Osteoblast (primary cell): ENCODE measurements at places on chromosomes 1 and 21. TPM values are rescaled to one million over a fixed set of nuclear protein-coding genes. Genes with fewer than 3 reads are reported as not detected.

ENAH gene
- total RNA-seq, result 344 and 453 TPM in 2 replicates

JAM2 gene
- 0.88 and 1.1 TPM in 2 replicates for total RNA-seq

NBPF15 gene
- total RNA-seq, result 36.2 and 79.0 TPM in 2 replicates

TDRD10 gene
- not detected in 2 replicates for total RNA-seq

DENND2C gene
- total RNA-seq, result 8.3 and 8.8 TPM in 2 replicates

PLA2G2F gene
- not detected in 2 replicates for total RNA-seq

GRCh38 chr21:46120301-46121285 lies 22.7 kb downstream of the COL6A2 start:
- peak; percentile 76 for DNase-seq

DNA sequence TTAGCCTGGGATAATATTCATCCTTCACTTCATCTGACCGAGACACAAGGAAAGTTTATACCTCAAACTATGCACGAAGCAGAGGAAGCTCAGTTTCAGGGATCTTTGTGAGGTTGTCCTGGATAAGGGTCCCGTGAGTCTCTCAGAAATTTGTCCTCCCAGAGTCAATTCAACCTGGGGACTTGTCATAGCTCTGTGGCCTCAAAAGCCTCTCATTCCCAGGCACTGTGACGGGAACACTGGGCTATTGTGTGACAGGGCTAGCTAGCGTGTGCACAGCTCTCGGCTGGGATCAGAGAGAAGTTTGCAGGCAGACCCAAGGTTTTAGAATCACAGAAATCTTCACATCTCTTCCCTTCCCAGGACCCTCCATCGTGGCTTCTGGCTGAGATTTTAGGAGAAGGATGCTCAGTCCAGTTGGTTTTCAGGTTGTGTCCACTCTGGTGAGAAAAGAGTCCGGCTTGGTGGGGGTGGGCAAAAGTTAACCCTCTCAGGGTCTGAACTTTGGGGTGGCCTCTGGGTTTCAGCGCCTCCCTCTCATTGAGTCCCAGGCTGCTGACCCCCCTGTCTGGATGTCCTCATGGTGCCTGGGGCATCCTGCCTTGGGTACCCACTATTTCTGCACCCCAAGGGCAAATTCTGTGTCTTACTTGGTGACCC lies 20.4 kb upstream of the LBR start:
- no peak for DNase-seq

DNA sequence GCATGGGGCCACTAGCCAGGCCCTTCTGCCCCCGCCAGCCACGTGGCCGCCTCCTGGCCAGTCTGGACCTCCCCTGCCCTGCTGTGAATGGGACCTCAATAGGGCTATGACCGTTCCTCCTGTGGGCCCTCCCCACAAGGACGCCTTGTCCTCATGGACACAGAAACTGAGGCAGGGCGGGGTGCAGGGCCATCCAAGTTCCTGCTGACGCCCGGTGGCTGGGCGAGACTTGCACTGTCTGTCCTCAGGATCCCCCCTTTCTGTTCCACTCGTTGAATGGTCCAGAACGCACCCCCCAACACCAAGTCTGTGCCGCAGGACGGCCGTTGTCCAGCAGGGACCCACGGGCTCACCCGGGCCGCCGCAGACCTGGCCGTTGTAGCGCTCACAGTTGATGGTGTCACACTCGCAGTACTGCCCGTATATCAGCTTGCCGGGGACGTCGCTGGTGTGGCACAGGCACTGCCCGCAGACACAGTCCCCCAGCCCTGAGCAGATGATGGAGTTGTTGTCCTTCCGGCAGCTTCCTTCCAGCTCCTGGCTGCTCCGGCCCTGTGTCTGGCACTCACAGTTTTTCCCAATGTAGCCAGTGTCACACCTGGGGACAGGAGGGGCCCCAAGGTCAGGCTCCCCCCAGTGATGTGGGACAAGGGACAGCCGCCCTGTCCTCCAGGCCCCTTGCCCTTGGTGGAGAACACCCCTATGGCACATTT lies 16.3 kb upstream of the PTTG1IP start:
- DNase-seq, result no peak

DNA sequence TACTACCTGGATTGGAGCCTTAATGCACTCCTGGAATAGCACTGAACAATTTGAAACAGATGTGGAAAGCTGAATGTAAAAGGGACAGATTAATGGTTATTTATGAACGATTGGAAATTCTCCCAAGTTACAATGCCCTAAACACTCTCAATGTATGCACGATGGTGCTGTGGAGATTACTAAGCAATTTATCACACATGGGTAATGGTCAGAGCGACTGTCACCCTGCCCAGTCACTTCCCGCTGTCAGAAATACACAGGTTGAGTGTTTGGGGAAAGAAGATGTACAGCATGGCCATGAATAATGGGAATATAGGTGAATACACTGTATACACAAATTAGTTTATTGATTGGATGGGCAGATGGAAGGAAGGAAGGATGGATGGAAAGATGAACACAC lies 342.4 kb downstream of the VAV3 start:
- no peak for DNase-seq

DNA sequence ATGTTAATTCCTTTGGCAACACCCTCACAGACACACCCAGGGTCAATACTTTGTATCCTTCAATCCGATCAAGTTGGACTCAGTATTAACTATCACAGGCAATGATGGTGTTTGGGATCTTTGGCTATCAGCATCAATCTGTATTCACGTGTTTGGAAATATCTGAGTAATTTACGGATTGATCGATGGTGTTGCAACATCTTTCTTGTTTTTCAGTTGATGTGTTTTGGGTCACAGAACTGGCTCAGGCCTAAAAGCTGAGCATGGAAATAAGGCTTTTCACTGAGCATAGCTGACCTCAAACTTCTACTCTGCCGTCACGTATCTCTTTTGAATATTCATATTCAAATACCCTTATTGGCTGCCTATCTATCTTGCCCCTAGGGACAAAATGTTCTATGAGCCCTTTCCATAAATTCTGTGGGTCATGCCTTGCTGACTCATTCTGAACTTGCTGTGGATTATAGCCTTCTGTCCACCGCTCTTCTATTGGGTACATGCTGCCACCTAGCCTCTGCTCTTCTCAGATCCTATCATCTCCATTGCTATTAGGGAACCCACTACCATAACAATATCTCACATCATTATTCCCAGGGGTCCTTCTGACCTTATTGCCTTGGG lies 156.0 kb downstream of the PDE4B start:
- DNase-seq, result peak; percentile 45

- peak; percentile 81 for DNase-seq
Observed at GRCh38 chr1:99707535-99708142, 58.8 kb downstream of the FRRS1 start.

- DNase-seq, result peak; percentile 17
Observed at GRCh38 chr21:21003701-21004100, 5.5 kb downstream of the NCAM2 start.

DNA sequence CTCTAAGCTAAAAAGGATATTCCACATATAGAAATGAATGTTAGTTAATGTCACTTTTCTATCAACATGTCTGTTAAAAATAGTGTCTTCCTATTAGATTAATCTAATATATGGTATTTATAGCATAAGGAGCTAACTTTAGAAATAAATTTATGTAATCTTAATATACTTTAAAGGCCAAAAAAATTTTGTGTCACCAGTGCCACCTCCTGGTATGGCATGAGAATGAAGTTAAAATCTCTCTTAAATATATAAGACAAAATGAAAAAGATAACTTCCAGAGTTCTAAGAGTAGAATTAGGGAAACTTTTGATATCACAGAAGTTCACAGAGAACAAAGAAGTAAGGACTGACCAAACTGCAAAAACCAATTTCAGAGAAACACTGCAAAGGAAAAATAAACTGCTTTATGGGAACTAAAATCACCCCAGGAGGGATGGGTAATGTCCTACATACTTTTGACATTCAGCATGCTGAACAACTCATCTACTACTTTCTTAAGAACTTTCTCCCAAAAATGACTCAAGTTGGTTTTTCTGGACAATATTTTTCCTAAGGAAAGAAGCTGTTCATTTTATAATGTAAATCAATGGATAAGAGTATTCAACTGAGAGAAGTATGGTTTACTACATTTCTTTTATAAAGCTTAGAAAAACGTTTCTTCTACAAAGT lies 82.8 kb downstream of the TRIM33 start:
- no peak for DNase-seq

GRCh38 chr1:18580047-18580446 lies 50.6 kb upstream of the PAX7 start:
- no peak for DNase-seq

DNA sequence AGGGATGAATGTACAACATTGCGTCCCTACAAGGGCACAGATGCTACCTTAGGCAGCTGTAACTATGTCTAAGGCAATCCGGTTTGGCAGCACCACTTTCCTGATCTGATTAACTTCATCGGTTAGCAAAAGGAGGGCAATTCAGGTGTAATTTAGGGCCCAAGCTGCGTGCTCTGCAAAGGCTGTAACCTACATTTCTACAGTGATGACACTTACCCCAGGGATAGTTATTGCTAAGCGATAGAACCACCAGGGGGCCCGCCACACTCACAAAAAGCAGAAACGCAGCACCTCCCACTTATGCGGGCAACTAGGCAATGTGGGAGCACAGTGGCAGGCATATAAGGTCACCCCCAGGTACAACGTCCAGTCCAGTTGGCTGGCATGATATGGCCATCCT lies 113.5 kb downstream of the GDAP2 start:
- no peak for DNase-seq
